ENCODE measurements at places on chromosomes 2 and 18.

GRCh38 chr2:130985206-130985780, 108.0 kb downstream of the FAM168B start:
- no peak for DNase-seq

DNA sequence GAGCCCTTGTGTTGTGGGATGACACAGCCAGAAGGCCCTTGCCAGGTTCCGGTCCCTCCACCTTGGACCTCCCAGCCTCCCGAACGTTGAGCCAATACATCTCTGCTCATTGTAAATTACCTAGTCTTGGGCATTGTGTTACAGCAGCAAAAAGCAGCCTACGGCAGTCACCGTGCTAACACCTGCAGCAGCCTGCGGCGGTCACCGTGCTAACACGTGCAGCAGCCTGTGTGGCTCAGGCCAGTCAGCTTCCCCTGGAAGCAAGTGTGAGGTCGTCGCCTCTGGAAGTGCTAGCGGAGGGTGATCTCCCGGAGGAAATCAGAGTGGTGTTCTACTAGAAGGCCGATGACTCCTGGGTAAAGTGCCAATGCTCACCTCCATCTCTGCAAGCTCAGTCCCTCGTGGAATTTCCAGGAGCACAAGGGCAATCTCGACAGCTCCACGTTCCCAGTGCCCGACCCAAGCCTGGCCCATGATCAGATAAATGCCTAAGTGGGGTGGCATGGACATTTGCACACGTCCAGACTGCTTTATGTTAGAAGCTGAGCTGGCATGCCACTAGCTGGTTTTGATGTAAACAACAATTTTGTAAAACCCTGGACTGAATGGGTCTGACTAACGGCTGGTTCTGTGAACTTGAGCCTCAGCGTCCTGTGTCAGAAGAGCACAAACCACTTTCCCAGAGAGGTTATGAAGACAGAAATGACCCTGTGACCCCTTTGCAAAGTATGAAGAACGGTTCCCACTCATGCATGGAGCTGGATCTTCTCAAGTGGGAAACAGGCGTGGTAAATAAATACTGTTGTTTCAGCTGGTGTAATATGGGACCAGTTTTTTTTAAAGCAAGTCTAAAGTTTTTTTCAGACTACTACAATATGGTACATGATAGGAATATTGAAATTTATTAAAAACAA, 11.4 kb upstream of the CNDP1 start:
- no peak for DNase-seq

DNA sequence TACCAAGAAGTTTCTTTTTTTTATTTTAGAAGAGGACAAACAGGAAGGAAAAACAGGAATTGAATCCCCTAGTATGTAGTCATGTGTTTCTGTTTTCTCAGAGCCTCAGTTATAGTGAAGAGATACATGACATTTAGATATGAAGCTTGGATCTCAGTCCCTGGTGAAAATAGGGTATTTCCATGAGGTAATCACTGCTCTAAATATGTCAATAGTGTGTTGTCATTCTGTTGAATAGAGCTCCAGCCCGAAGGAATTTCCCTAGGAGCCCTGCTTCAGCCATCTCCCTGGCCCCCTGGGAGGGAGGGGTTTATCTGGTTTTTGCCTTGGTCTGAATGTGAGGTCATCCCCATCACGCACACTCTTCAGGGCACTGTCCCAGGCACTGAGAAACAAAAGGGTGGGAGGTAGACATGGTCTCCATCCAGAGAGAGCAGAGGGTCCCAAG, 47.1 kb upstream of the REL start:
- DNase-seq = no peak

- DNase-seq = no peak
These were observed 494.5 kb downstream of the RNF144A start for GRCh38 chr2:7411691-7412090.

DNA sequence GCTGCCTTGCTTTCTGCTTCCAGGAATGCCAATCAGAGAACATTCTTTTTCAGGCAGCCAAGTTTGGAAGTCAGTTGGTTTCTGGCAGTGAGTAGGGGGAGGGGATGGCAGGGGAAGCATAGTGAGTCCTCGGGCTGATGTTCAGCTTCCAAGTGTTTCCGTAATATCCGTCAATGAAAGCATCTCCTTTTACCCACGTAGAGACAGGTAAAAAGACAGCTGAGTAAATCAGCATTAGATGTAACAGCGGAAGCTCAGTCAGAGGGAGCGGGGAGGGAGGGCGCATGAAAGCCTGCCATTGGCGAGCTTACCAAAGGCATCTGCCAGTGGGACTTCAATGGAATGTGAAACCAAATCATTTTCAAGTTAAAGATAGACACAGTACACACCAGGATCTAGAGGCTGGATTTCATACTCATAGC, 117.1 kb upstream of the DTNA start:
- peak; percentile 80 for DNase-seq

- no peak for DNase-seq
These were observed 6.5 kb downstream of the SULT6B1 start for GRCh38 chr2:37181726-37182684.

GRCh38 chr2:86281066-86281700, 56.2 kb downstream of the REEP1 start:
- DNase-seq = no peak

GRCh38 chr2:2165135-2165534, 165.9 kb downstream of the MYT1L start:
- no peak for DNase-seq

DNA sequence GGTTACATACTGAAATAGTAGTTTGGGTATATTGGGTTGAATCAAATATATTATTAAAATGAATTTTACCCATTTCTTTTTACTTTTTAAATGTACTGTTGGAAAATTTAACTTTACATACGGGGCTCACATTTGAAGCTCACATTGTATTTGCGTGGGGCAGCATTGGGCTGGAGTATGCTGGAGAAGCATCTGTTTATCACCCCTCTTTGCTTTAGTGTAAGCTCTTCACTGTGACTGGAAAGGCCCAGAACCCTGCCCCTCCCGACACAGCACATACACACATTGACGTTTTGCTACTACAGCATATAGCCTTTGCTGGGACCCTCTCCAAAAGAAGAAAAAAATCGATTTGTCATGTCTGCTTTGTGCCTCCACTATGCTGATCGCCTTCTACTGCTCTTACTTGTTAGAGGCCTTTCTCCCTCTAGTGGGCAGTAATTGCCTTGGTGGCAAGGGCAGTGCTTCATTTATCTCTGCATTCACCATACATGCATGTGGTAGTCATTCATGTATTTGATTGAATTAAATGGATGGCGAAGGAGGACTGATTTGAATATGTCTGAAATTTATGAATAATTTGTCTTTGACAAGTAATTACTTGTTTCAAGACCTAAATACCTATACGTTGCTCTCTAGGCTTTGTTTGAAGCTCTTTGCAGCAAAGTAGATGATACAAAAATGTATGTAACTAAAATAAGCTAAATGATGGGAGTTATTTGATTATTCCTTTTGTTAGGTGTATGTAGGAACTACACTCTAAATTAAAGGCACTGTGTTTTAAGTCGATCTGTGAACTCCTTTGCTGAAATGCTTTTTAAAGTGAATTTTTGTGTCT, 37.4 kb downstream of the VAPA start:
- DNase-seq = no peak

DNA sequence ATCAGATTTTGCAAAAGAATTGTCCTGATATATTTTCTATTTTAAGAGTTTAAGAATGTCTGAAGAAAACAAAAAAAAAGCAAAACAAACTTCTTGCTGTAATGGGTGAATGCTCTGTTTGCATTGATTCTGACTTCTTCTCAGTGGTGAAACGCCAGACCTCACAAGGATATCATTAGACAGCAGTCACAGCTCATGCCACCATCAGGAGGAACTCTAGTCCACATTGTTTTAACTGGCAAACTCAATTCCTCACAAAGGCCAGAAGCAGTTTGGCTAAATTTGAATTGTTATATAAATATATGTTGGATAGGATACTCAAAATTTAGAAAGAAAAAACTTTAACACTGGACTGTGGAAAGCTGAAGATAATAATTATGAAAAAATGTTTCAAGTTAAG, 89.4 kb downstream of the DOK6 start:
- no peak for DNase-seq

- no peak for DNase-seq
These were observed 24.4 kb downstream of the MBP start for GRCh38 chr18:77108001-77108692.

- no peak for DNase-seq
These were observed 265.8 kb upstream of the CYRIA start for GRCh38 chr2:16931441-16931840.

DNA sequence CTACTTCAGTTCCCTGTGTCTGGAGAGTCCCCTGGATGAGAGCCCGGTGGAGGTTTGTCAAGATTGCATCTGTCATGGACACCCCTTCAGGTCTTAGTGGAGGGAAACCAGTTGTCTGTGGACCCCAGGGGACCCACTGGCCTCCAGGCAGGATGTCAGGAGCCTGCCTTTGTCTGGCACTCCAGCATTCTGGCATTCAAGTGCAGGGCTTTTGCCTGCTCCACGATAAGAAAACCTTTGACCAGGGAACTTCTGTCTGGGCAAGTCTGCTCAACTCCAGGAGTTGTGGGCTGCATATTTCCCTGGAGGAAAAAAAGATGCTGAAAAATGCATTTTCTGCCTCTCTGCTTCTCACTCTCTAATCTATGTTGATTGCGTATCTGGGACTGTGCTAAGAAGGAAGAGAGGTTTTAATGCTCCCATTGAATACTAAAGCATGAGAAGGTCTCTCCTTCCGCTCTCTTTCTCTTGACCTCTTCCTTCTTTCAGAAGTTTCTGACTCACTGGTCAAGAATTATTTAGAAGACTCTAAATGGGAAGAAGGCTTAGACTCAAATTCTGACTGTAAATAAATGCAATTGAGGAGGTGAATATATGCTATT, 104.5 kb downstream of the MMADHC start:
- DNase-seq = peak; percentile 50

GRCh38 chr18:12791610-12792009, 88.8 kb downstream of the PSMG2 start:
- DNase-seq = no peak

DNA sequence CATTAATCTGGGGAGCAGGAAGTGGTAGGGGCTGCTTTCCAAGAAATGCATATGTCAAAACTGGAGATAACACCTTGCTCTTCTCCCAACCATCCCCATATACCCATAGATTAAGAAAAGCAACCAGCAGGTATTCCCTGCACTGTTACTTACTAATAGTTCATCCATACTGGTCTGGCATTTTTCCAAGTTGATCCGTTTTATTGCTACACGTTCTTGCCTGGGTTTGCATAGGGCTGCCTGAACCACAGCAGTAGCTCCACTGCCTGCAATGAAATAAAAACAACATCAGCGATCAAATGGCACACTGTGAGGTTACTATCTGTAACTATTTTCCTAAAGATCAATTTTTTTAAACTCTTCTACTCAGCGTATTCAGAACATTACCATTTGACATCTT, 65.6 kb downstream of the STK39 start:
- no peak for DNase-seq

- DNase-seq = no peak
These were observed 26.1 kb downstream of the TGFA start for GRCh38 chr2:70527447-70528080.

- DNase-seq = no peak
These were observed 6.9 kb upstream of the GPR155 start for GRCh38 chr2:174493549-174494331.

- no peak for DNase-seq
These were observed 270.7 kb downstream of the ALK start for GRCh38 chr2:29650631-29651097.

DNA sequence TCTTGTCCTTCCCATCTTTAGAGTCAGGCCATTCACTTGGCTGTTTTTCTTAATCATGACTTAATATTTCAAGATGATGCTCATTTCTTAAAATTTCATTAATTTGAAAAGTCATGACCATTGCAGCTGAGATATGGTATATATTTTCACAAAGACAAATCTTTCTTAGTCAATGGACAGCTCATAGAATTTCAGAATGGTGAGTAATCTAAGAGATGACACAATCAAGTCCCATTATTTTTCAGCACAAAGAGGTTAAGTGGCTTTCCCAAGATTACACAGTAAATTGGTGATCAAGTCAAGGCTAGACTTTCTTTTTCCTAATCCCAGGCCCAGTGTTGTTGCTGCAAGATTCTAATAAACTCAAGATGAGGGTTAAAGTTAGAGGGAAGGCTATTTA, 34.4 kb upstream of the NT5C1B start:
- no peak for DNase-seq

DNA sequence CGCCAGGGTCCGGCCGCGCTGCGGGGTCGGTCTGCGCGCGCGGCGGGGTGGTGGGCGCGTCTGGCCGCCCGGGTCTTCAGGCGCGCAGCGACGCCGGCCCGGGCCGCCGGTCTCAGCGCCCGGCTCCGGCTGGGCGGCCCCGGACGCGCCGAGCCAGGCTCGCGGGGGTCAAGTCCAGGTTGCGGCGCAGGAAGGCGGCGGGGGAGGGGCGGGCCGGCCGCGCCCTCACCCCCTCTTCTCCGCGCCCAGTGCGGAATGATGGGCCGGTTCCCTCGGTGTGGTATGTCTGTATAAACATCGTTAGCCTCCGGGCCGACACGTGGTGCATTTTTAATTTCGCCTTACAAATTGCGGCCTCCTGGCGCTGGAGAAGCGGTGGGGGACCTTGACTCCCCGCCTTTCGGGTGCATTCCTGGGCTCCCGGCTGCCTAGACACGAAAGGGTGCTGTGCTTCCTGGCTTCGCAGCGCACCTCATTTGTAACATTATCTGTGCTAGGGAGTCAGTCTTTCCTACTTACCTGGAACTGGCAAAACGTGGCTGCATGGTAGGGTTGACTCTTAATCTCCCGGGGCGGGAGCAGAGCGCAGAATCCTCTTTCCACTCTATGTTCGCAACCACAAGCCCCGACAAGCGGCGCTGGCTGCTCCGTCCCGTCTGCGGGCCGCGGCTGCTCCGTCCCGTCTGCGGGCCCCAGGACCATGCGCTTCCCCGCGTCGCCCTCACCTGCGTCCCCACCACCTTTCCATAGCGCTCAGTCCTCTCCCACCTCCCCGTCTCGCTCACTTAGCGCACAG, 69.0 kb downstream of the CTAGE1 start:
- peak; percentile 85 for DNase-seq

DNA sequence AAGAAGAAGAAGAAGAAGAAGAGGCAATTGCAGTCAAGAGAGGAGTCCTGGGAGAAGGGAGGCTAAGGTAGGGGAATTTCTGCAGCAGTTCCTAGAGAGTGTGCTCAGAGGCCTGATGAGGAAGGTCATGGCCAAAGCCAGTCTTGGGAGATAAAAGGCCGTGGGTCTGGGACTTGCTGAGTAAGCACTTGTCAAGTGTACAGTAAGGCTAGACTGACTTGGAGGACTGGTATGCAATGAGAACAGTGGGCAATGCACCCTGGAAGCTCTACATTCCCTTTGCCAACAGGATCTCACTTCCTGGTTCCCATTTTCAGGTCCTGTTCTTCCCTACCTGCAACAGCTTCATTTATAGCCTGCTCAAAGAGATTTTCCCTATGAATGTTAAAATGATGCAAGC, 28.6 kb upstream of the CYP26B1 start:
- no peak for DNase-seq

- no peak for DNase-seq
These were observed 442.0 kb upstream of the SYT4 start for GRCh38 chr18:43719267-43719795.

GRCh38 chr18:74146756-74147155, 878 bp downstream of the FBXO15 start:
- no peak for DNase-seq

GRCh38 chr18:72041313-72042032, 502.7 kb downstream of the CBLN2 start:
- DNase-seq = no peak

Measured in right cardiac atrium (tissue), 5 donors.